ENCODE measurements at places on chromosomes 13 and 19.

DNA sequence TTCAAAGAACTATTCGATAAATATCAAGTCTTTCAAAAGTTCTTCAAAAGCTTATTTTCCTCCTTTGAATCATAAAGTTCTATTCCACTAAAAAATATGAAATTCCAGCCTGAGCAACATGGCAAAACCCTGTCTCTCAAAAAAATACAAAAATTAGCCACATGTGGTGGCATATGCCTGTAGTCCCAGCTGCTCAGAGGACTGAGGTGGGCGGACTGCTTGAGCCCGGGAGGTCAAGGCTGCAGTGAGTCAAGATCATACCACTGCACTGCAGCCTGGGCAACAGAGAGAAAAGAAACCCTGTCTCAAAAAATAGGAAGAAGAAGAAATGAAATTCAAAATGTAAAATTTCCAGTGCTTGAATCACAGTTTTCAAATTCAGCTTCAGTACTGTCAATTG lies 24.6 kb downstream of the CAB39L start:
- no peak for DNase-seq

DNA sequence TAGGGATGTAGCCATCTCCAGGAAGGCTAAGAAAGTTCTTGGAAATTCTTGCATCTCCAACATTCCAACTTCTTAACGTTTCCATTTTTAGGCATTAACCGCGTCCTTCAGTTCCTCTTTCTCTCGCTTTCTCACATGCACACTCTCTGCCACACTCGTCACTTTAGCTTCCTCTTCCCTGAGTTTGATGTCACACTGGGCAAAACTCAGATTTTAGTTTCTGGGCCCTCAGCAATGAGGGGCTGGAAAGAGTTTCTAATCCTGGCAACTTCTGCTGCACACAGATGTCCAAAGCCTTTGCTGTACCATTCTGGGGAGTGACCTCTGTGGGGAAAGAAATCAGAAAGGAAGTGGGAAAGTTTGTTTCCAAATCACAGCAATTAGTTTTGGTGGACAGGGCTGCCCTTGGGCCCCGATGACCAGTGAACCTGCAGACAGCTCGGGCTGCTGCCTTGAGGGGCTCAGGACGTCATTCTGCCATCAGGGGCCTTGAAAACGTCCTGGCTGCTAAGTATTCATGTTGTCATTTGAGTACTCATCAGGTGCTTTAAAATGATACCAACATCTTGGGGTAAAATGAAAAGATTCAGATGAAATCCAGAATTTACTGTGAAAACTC lies 89.3 kb downstream of the KL start:
- no peak for DNase-seq

DNA sequence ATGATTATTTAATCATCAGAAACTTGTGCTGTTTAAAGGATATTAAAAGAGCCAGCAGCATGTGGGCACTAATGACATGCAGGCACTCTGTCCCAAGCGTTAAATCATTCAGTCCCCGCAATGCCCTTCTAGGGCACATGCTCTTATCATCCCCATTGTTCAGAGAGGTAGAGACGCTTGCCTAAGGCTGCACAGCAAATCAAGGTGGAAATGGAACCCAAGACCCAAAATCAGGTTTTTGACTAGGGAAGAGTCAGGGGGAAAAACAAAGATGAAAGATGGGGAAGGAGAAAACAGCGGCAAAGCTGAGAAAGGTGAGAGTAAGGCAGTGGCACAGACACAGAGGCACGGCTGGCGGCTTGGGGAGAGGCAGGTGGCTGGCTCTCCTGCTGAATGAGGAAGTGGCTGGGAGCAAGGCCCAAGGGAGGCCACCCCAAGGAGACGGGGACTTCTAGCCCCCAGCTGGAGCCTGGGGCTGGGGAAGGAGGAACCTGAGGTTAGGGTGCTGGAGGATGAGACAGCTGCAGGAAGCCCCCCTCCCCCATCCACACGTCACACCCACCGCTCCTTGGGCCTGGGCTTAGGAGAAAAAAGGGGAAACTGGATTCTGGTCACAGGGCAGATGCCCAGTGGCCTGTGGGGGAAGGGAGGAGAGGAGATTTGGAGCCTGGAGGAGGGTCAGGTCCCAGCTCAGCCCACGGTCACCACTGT lies 1.0 kb upstream of the TYROBP start:
- no peak for DNase-seq

DNA sequence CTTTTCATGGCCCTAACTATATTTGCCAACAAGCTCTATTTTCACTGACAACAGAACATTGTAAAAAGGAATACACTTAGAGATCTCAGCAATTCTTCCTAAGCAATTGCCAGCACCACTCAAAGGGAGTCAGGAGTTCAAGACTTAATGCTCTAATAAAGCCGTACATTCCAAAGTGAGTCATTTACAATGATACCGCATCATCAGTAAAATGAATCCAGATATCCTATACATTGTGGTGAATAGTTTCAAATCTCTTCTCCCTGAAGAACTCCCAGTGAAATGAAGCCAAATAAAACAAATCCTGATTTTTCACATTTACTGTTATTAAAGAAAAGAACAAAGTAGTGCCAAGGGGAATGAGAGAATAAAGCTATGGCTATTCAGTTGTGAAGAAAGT lies 2898.7 kb upstream of the PCDH20 start:
- DNase-seq, result no peak
